Cardiac muscle cell (in vitro differentiated cells and primary cell): ENCODE measurements at places on chromosomes 2 and 18.

- no peak for DNase-seq
These were observed 799 bp downstream of the CEP68 start for GRCh38 chr2:65057054-65057375.

GRCh38 chr18:57210107-57210715 lies 63.3 kb downstream of the BOD1L2 start:
- DNase-seq, result peak; percentile 67

- peak; percentile 53 for DNase-seq
These were observed 494 bp downstream of the HNRNPLL start for GRCh38 chr2:38602136-38602731.

DNA sequence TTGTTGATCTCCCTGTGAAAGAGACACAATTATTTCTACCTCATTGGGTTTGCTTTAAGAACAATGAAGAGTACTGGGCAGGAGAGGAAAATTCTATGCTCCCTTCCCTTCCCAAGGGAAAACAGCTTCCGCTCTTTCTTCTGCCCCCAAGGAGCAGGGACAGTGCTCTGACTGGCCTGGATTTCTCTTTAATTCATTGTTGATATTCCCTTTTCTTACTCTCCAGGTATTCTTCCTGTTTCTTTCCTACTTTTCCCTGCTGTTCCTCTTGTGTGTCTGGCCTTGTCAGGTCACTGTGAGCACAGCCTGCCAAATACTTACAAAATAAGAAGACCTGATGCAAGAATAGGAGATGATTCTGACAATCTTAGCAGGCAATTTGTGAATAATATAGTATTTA lies 49.6 kb upstream of the SPAG16 start:
- DNase-seq, result no peak

DNA sequence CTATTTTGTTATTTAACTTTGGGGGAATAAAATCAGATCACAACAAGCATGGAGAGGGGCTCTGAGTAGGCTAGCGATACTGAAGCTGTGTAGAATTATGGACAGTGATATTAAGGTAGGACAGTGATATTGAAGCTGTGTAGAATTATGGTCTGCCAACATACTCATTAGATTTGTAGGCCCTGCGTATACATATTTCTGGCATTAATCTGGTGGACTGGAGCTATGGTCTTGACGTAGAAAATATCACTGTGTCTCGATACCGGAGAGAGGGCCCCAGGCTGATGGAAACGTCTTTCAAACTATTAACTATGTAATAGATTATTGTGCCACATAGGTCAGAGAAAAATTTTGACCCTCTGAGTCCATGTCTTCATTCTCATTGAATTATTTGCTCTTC lies 511.4 kb downstream of the ADCYAP1 start:
- DNase-seq, result no peak

GRCh38 chr2:241981076-241981700 lies 111.7 kb downstream of the RTP5 start:
- no peak for DNase-seq

DNA sequence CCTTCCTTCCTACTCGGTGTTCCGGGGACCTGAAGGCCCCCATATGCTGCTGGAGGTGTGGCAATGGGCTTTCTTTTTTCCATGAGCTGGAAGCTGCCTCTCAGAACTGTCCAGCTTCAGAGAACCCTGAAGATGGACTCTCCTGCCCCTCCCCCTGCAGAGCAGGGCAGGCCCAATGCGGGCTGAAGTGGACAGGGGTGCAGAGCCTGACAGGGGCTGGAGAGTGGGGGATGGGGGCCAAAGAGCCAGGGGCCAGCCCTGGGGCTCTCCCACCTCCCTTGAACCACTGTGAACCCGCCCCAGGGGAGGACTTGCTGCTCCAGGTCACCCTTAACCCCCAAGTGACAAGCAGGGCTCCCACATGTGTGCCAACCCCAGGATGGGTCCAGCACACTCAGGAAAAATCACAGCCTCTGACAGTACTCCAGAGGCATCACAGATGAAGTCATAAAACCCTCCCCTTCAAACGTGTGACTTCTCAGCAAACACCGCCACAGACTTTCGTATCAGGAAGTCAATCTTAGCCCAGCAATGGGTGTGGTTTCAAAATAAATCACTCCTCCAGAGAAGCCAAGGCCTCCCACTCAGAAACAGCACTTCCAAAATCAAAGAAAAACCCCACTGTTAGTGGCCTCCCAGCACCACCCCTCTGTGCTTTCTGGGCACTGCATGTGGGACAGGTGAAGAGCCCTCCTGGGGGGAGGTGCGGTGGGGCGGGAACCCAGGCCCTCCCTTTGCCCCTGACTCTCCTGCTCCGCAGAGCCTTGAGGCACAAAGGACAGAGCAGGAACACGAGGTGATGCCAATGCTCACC lies 135.8 kb downstream of the HDAC4 start:
- DNase-seq, result peak; percentile 53

DNA sequence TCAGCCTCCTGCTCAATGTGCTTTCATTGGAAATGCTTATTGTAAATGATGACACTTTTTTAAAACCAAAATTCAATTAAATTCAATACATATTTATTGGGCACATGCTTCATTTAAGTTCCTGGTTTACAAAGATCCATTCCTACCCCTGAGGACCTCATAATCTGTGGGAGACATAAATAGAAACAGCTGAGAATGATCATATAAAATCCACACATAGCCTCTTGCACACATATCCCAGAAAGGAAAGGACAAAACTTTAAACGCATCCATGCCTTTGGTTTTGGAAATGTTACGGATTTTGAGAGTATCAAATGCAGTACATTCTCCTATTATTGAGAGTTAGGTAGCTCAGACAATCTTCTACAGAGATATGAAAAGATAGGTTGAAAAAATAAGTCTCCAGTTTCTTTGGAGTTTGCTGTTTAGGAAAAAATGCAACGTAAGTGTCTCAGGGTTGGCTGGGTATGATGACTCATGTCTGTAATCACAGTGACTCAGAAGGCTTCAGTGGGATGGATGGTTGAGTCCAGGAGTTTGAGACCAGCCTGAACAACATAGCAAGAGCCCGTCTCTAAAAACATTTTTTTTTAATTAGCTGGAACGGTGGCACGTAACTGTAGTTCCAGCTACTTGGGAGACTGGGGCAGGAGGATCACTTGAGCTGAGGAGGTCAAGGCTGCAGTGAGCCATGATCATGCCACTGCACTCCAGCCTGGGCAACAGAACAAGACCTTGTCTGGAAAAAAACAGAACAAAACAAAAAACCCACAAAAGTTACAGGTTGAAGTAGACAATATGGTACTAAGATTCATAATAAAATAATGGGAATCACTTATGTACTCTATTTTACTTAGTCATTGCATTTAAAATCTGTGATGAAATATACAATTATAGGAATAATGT lies 3.9 kb upstream of the PRELID3A start:
- DNase-seq, result peak; percentile 87

GRCh38 chr2:54435325-54436226 lies 20.6 kb upstream of the SPTBN1 start:
- DNase-seq, result no peak

- DNase-seq, result peak; percentile 24
These were observed 1.7 kb downstream of the MYO1B start for GRCh38 chr2:191246820-191247380.

DNA sequence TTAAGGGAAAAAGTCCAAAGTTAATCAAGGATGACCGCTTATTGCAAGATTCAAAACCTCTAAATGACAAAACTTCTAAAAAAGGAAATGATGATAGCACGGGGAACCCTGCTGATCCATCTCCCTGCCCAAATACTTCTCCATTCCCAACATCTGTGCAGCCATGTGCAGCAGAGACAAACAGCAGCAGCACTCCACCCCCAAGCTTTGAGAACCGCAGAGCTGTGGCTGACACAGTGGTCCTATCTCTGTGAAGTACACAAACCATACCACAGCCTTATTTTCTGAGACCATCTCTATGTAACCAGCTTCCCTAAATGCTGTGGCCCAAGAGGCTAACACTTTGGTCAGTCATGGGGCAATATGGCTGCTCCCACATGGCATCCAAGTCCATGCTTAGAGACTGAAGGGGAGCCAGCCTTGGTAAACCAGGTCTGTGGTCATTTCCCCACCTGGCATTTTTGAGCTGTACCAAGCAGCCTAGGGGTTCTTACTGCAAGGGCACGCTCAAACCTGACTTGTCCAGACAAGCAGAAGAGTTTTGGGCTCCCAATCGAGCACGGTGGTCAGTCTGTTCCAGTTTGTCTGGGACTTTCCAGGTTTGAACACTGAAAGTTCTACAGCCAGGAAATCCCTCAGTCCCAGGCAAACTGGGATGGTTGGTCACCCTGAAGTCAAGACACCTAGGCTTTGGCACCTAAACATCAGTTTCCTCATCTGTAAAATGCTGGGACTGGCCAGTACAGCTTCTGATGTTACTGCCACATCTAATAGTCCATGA lies 17.1 kb upstream of the NFE2L2 start:
- no peak for DNase-seq
